ENCODE measurements at places on chromosomes 7 and 10. TPM values are rescaled to one million over a fixed set of nuclear protein-coding genes. Genes with fewer than 3 reads are reported as not detected.

Gene P4HA1
- total RNA-seq, result 9.0 TPM

Gene NUPR2
- total RNA-seq, result not detected

Gene WASHC2C
- 69.3 TPM for total RNA-seq

Gene WDR37
- total RNA-seq, result 17.0 TPM

Gene EPHB4
- total RNA-seq, result 8.9 TPM

Gene TAC1
- total RNA-seq, result not detected

Gene MYO3A
- total RNA-seq, result not detected

Data from CD4-positive, alpha-beta T cell (primary cell).